ENCODE measurements at places on chromosomes 2 and 18.

- no peak for DNase-seq
These were observed 161.2 kb upstream of the SIX2 start for GRCh38 chr2:45170191-45171135.

GRCh38 chr2:83386549-83386948, 1072.5 kb downstream of the SUCLG1 start:
- no peak for DNase-seq

DNA sequence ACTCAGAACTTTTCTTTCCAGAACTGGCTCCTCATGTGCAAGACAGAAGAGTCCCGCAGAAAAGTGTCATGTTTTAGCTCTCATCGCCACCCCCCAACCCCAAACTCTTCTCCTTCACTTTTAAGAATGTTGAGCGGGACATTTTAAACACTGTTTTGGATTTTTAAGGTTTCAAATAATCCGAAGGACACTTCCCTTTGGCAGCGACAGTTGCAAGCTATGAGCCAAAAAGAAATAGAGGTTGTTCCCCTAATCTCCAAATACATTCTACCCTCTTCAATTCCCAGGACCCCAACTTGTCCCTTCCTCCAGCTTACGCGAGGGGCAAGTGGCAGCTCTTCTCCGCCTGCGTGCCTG, 678 bp upstream of the UBE2E3 start:
- no peak for DNase-seq

- DNase-seq = no peak
These were observed 219.6 kb downstream of the ETAA1 start for GRCh38 chr2:67616749-67617148.

DNA sequence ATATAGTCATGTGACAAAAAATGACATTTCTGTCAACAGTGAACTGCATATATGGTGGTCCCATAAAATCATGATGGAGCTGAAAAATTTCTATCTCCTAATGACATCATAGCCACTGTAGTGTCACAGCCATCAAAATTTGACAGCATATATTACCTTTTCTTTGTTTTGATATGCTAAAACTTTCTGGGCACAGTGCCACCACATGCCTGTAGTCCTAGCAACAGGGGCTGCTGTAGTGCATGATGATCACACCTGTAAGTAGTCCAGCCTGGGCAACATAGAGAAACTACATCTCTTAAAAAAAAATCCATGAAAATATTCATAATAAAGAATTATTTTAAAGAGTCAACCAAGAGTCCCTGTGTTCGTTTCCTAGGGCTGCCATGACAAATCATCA, 155.5 kb upstream of the SERTAD2 start:
- no peak for DNase-seq

DNA sequence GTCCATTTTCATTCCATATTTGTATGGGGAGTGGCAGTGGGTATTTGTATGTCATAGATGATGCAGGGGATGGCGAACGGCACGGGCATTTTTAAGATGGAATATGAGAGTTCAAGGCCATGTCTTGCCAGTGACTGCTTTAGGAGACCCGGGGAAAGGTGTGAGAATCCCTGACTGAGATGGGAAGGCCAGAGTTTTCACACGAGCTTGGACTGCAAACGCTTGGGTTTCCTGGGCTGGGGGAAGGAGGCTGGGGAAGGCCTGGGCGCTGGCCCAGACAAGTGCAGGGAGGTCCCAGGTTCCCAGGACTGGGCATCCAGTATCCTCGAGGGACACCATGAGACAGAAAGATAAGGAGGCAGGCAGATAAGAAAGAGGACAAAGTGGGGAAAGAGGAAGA, 35.2 kb downstream of the CNGA3 start:
- no peak for DNase-seq

DNA sequence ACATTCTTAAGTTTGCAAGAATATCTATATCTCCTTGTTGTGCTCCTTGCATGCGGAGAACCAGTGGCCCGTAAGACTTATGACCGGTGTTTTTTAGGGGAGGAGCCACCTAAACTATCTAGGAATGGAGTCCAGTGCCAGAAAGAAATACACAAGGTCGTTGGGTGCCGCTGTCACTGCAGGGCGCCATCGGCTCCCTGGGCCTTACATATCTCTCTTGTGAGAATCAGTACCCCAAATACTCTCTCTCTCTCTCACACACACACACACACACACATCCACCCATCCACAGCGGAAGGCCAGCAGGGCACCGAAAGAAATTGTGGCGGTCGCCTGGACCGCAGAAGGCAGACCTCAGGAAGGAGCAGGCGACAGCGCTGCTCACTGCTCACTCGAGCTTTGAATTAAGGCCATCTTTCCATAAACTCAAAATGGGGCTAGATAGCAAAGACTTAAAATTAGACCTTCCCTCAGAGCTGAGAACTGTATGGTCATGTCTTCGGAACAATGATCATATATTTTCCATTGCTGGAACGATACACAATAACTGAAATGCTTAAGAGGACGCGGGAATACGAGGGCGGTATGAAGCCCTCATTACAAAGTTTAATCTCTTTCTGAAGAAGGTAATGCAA, 10.4 kb downstream of the NR4A2 start:
- DNase-seq = no peak

- no peak for DNase-seq
These were observed 118.1 kb upstream of the MAP2 start for GRCh38 chr2:209305746-209306196.

DNA sequence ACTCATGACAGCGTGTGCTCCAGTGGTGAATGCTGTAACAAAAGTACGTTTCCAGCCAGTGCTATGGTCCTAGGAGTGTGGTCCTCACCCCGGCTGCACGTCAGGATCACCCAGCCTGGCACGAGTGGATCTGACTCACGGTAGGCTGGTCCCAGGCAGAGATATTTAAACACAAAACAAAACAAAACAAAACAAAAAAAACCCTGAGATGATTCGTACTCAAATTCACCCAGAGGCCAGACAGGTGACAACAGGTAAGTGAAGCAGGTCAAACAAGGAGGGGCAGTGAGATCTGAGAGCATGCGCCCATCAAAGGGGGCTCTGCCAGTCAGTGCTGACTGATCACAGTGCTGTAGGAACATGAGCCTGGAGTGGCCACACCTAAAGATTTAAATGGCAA, 43.2 kb downstream of the C2orf76 start:
- DNase-seq = no peak

GRCh38 chr2:101185656-101186055, 34.5 kb upstream of the TBC1D8 start:
- no peak for DNase-seq

GRCh38 chr2:193907561-193907960, 1712.8 kb upstream of the TMEFF2 start:
- DNase-seq = no peak

DNA sequence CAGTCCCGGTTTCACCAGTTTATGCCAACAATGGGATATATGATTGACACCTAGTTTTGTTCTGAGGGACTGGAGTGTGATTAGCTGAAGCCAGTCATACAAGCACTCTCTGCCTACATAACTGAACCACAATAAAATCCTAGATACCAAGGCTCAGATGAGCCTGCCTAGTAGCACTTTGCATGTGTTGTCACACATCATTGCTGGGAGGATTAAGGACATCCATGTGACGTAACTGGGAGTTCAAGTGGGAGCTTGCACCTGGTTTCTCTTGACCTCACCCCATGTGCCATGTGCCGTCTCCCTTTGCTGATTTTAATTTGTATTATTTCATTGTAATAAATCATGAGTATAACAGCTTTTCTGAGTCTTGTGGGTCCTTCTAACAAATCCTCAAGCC, 90.3 kb downstream of the TMEM163 start:
- no peak for DNase-seq

- DNase-seq = no peak
These were observed 71.6 kb downstream of the ACTR2 start for GRCh38 chr2:65299246-65299645.

- no peak for DNase-seq
These were observed 79.2 kb upstream of the EPC2 start for GRCh38 chr2:148565272-148565894.

DNA sequence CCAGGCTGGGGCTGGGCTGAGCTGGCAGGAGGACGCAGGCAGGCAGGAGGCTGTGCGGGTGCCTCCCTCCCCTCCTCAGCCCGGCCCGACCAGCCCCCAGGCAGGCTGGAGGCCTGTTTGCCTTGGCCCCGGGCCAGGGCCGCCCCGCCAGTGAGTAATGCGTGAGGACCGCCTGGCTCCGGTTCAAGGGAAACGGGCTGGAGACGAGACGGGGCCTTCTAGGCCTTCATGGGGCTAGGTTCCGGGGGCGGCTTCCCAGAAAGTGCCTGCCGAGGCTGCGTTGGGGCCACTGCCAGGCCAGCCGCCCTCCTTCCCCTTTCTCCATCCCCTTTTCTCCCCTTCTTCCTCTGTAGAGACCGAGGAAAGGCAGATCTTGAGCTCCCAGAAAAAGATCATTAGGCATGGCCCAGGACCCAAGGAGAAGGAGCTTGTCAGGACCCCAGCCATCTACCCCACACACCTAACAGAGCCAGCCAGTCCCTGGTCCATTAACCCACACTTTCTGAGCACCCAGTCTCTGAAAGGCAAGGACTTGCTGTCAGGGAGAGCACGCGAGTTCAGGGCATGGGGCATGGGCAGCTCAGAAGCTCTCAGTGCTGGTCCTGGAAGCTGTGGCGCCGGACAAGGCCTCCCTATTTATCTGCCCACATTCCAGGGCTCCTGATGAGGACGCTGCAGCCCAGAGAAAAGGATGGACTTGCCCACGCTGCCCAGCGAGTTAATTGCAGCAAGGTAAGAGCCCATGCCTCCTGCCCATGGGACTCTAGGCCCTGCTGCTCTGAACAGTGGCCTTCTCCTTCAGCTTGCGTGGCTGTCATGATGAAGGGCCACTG, 48.5 kb downstream of the SMAD7 start:
- DNase-seq = peak; percentile 49

DNA sequence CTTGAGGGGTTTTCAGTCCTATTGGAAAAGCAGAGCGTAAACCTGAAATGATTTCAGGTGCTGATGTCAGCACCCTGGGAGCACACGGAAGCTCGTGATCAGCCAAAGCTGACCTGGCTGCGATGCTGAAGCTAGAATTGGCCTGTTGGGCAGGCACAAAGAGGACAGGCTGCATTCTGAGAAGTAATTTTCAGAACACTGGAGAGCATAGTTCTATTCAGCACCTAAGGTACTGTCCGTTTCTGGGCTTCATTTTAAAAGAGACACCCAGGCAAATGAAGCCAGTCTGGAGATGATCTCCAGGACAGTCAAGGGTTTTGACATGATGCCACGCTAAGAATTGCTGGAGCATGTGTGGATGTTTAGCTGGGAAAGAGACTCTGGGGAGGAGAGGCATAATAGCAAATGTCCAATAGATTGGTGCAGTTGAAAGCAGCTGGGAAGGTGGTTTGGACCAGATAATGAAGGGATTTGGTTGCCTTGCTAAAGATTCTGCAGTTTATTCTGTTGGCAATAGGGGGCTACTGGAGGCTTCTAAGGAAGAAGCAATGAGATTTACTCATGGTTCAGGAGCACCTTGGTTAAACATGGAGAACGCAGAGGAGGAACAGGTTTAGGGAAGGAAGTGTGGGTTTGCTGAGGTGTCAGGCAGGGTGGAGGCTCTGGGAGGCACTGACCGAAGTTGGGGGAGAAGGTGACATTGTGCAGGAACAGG, 86.6 kb downstream of the ACOXL start:
- no peak for DNase-seq

DNA sequence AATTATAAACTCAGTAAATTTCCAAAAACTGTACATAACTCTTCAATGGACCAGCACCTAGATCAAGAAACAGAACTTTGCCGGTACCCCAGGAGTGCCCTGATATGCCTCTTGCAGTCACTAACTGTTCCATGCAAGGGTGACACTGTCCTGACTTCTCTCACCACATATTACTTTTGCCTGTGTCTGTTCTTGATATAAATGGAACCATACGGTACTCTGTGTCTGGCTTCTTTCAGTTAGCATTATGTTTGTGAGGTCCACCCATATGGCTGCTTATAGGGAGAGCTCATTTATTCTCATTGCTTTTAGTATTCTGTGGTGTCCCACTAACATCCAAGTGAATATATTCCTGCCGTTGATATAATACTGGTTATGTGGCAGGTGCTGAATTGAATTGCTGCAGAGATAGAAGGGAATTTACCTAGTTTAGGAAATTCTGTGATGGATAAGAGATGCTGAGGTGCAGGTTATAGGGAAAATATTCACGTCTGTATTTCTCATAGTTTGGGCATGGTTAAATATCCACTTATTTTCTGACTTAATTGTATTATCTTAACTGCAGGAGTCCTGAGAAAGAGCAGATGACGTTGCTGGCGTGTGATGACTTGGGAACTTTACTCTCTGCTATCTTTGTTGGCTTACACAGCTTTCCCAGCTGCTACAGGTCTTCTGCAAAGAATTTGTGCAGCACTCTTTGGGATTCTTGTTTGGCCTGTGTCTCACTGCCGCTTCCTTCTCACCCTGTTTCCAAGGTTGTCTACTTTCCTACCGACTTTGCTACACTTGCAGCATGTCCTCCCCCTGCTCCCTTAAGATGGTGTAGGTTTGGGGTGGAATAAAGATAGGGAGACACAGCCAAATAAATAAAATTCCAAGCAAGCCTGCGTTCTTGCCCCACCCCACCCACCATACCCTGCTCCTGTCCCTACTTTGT, 107.9 kb downstream of the MAP4K4 start:
- no peak for DNase-seq

GRCh38 chr2:140200764-140201163, 1420.6 kb upstream of the NXPH2 start:
- DNase-seq = no peak

- no peak for DNase-seq
These were observed 766 bp downstream of the MFF start for GRCh38 chr2:227325839-227326195.

Measured in NCI-H2171 (cell line).